ENCODE measurements at places on chromosomes 2 and 18. TPM values are rescaled to one million over a fixed set of nuclear protein-coding genes. Genes with fewer than 3 reads are reported as not detected.

NT5C1B gene
- total RNA-seq, result not detected

SOWAHC gene
- 17.9 TPM for total RNA-seq

RALBP1 gene
- total RNA-seq, result 64.7 TPM

SCN3A gene
- 40.8 TPM for total RNA-seq

OLA1 gene
- 68.4 TPM for total RNA-seq

HOXD10 gene
- total RNA-seq, result 0.16 TPM

HOXD3 gene
- total RNA-seq, result 3.0 TPM

FKBP1B gene
- total RNA-seq, result 20.2 TPM

UGT1A5 gene
- total RNA-seq, result 0.16 TPM

CENPA gene
- 2.4 TPM for total RNA-seq

L3MBTL4 gene
- 10.8 TPM for total RNA-seq

LYG1 gene
- 1.5 TPM for total RNA-seq

ADD2 gene
- 64.5 TPM for total RNA-seq

DNMT3A gene
- total RNA-seq, result 112 TPM

UPP2 gene
- 0.33 TPM for total RNA-seq

TCF4 gene
- 441 TPM for total RNA-seq

SH2D6 gene
- total RNA-seq, result not detected

OTOS gene
- not detected for total RNA-seq

RFX8 gene
- total RNA-seq, result 1.5 TPM

POTEC gene
- not detected for total RNA-seq

CNTNAP5 gene
- 16.3 TPM for total RNA-seq

GPR35 gene
- total RNA-seq, result 1.2 TPM

UNC80 gene
- 54.2 TPM for total RNA-seq

COX7A2L gene
- total RNA-seq, result 184 TPM

DYNC2LI1 gene
- total RNA-seq, result 65.7 TPM

HMSD gene
- total RNA-seq, result 2.8 TPM

KCNG2 gene
- total RNA-seq, result 1.9 TPM

RTP5 gene
- total RNA-seq, result not detected

Data from camera-type eye (tissue), 1 donor.